ENCODE measurements at places on chromosomes 3 and 15. TPM values are rescaled to one million over a fixed set of nuclear protein-coding genes. Genes with fewer than 3 reads are reported as not detected.

The MYEF2 gene
- total RNA-seq = 1.7 TPM

The GSK3B gene
- total RNA-seq = 26.4 TPM

The CACNA2D2 gene
- 0.16 TPM for total RNA-seq

The SCG5 gene
- total RNA-seq = 24.3 TPM

The PIGZ gene
- 1.3 TPM for total RNA-seq

The LRRC34 gene
- 0.86 TPM for total RNA-seq

The PFKFB4 gene
- 4.9 TPM for total RNA-seq

The SOX2 gene
- total RNA-seq = not detected

The LRTM1 gene
- total RNA-seq = not detected

The NXPE3 gene
- total RNA-seq = 18.9 TPM

The MYO5C gene
- 0.16 TPM for total RNA-seq

The PLOD2 gene
- 65.9 TPM for total RNA-seq

The MYZAP gene
- total RNA-seq = 0.17 TPM

The DAZL gene
- not detected for total RNA-seq

The CTXN2 gene
- not detected for total RNA-seq

The SLC6A20 gene
- not detected for total RNA-seq

The MME gene
- 81.5 TPM for total RNA-seq

The GNAI2 gene
- 296 TPM for total RNA-seq

The GOLGA8R gene
- 2.7 TPM for total RNA-seq
